GM23248 (cell line): ENCODE measurements at places on chromosomes 5 and 9.

DNA sequence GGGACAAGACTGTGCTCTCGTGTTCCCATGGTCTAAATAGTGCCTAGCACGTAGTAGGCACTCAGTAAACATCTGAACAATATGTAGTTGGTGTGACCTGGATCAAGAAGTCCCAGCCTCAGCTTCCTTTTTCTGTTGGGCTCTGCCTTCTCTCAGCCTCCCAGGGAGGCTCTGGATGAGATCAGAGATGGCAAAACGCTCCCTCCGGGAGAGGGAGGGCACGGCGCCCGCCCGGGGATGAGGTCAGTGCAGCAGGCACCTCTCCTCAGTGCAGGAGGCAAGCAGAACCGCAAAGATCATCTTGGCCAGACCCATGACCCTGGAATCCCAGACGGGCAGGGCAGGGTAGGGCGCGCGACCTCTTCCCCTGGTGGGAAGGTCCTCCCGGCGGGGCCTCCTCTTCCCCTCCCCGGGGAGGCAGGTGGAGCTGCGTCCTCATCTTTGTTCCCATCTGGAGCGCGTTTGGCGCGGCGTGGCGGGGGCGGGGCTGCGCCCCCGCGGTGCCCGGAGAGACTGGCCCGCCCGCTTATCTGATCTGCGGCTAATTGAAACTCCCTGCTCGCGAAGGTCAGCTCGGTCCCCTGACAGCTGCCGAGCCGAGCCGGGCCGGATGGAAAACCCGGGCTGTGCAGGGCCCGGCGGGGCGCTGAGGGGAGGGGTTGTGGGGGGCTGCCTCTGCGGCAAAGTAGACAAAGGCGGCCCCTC, 60.9 kb downstream of the CXXC5 start:
- DNase-seq: peak; percentile 93

DNA sequence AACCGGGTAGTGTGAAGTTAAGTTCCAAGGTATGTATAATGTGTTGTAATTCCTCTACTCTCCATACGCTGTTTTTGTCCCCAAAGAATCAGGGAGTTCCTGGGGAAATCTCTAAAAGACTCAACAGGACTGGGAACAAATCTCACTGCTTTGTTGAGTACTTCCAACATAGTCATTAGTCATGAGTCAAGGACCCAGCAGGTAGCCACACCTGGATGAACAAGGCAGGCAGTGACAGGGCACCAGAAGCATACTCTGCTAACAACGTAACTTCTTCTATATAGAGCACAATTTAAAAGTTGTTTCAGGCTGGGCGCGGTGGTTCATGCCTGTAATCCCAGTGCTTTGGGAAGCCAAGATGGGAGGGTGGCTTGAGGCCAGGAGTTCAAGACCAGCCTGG, 126.8 kb downstream of the SLC1A3 start:
- no peak for DNase-seq

DNA sequence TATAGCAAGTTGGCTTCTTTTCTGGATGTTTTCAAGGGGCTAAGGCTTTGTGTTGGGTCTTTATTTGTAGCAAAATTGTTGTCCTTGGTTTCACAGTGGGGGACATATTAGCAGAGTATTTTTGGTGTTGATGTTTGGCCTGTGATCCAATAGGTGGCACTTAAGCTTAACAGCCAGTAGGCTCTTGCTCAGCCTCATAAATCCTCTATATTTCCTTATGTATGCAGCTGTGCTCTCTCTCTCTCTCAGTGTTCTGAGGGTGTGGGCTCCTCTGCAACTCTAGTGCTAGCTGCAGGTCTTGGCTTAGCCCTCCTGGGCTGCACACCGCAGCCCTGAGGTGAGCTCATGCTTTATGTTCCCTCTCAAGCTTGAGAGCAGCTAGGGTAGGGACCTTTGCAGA, 195.0 kb upstream of the GHR start:
- no peak for DNase-seq

DNA sequence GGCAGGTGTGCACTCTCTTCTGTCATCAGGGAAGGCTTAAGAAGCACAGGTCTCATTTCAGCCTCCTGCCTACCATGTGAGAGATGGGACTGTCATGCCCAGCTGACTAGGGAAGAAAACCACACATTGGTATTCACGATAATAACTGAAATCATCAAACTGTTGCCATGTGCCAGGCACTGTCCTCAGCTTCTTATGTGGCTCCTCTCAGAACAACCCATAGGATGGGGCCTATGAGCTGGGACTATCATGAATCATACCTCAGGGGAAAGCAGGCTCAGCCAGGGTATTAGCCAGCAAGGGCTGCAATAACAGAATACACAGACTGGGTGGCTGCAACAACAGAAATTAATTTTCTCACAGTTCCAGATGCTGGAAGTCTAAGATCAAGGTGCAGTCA, 3.3 kb downstream of the AFAP1L1 start:
- DNase-seq: peak; percentile 75

- DNase-seq: no peak
These were observed 74.4 kb downstream of the PDE6A start for GRCh38 chr5:149870232-149870631.

- DNase-seq: no peak
These were observed 63.3 kb upstream of the GRAMD2B start for GRCh38 chr5:126359884-126360283.

- DNase-seq: no peak
These were observed 631 bp upstream of the RCL1 start for GRCh38 chr9:4792054-4792571.

- peak; percentile 29 for DNase-seq
These were observed 12.4 kb downstream of the AHRR start for GRCh38 chr5:333945-334344.

GRCh38 chr9:111597852-111598732, 1.4 kb downstream of the PTGR1 start:
- peak; percentile 75 for DNase-seq

DNA sequence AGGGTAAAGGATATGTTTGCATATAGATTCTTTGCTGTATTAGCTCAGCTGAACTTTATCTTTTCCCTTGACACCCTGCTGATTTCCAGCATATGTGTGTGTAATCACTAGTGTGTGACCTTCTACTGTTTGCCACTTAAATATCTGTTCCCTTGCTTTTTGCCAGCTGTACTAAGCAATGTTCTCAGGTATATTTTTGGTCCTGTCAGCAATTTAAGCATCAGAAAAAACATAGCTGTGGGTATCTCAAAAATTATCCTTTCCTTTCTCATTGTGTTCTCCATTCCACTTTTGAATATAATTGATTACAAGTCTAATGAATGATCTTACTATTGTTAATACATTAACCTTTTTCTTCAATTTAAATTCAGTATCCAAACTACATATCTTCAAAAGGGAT, 59.2 kb upstream of the CDH10 start:
- DNase-seq: no peak

- no peak for DNase-seq
These were observed 24.5 kb upstream of the CRB2 start for GRCh38 chr9:123331346-123332060.

GRCh38 chr9:115261656-115262081, 143.7 kb upstream of the TNC start:
- peak; percentile 74 for DNase-seq

DNA sequence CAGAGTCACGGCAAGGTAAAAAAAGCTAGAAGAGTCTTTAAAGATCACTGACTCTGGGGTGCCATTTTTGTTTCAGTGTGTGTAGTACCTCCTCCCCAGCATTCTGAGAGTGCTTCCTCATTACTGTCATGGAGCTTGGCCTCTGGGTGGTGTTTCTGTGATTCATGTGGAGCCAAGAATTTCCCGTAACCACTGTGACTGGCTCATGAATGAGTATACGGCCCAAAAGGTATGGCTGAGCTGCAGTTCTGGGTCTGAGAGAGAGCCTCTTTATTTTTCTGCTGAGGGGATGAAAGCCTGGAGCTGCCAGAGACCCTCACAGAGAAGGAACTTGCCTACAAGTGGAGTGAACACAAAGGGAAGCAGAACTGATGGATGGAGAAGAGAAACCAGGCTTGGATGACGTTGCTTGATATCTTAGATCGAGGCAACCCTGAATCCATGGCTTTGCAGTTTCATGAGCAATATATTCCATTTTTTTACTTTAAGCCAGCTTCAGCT, 85.6 kb downstream of the PTTG1 start:
- peak; percentile 86 for DNase-seq

- no peak for DNase-seq
These were observed 475.3 kb upstream of the RIOK2 start for GRCh38 chr5:97658116-97658900.

GRCh38 chr5:144275329-144275728, 104.7 kb downstream of the KCTD16 start:
- DNase-seq: no peak

DNA sequence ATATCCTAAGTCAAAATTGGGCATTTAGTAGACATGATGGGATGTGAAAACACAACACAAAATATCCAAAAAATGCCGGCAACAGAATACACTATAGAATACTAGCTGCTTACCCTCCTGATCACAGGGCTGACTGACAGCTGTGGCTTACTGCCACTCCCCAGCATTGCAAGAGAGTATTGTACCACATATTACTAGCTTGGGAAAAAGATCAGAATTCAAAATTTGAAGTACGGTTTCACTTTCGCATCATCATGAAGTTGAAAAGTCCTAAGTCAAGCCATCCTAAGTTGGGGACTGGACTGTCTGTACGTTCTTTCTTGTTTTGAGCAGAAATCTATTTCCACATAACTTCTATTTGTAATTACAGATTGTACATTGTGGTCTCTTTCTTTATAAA, 851.4 kb downstream of the MAT2B start:
- DNase-seq: no peak

- DNase-seq: no peak
These were observed 328.8 kb upstream of the PIK3R1 start for GRCh38 chr5:67886761-67887160.
